DMS79 (cell line): ENCODE measurements at places on chromosomes 11 and 22.
A peak's percentile ranks its signal among the peaks of the same experiment; 100 is the strongest.

GRCh38 chr11:18013790-18014507, 1.1 kb upstream of the SERGEF start:
- peak; percentile 17 for DNase-seq

- no peak for DNase-seq
These were observed 122.6 kb downstream of the MICAL2 start for GRCh38 chr11:12232817-12233601.

GRCh38 chr11:94958121-94958696, 15.1 kb downstream of the CWC15 start:
- DNase-seq: no peak

GRCh38 chr11:66011239-66011784, 496 bp upstream of the CST6 start:
- peak; percentile 60 for DNase-seq

DNA sequence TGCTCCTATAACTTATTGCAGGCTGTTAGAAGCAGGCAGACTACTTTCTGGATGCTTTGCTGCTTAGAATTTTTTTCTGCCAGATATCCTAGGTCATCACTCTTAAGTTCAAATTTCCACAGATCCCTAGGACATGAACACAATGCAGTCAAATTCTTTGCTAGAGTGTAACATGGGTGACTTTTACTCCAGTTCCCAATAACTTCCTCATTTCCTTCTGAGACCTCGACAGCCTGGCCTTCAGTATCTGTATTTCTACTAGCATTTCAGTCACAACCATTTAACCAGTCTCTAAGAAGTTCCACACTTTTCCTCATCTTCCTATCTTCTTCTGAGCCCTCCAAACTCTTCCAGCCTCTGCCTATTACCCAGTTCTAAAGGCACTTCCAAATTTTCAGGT, 60.4 kb upstream of the ZBED5 start:
- DNase-seq: no peak

GRCh38 chr11:128660947-128661346, 32.9 kb upstream of the FLI1 start:
- no peak for DNase-seq

DNA sequence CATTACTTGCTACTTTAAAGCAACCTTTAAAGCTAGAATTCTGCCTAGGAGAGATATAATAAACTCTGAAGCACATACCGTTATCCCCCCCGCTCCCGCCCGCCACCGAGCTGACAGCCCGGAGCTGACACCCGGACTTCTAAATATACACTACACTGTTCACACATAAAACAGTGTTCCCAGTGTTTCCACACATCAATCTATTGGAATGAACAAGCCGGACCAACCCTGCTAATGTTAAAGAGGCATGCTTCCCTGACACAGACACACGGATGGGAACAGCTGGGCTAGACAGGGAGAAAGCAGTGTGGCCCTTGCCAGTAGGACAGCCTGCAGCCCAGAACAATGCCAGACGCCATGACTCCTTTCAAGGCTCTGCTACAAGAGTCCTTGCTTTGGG, 108.4 kb upstream of the CSNK2A3 start:
- DNase-seq: no peak

GRCh38 chr11:128625326-128625725, 38.0 kb upstream of the ETS1 start:
- no peak for DNase-seq

GRCh38 chr11:17790453-17790852, 55.9 kb downstream of the KCNC1 start:
- no peak for DNase-seq

GRCh38 chr22:43227239-43227630, 40.3 kb upstream of the TTLL12 start:
- DNase-seq: no peak

DNA sequence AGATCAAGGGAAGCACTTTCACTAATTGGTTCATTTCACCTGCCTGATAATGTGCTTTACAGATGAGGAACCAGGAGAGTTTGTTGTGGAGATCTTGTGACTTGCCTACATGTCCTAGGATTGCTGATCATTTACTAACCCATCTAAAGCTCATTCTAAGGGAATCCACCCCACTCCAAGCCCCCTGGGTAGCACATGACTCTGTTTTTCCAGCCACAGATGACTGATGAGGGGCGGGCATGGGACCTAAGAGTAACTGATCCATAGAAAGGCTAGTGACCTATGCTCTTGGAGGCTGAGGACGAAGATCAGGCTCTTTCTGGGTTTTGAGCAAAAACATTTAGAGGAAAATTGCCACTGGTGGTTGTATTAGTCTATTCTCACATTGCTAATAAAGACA, 378.1 kb downstream of the CADM1 start:
- no peak for DNase-seq

DNA sequence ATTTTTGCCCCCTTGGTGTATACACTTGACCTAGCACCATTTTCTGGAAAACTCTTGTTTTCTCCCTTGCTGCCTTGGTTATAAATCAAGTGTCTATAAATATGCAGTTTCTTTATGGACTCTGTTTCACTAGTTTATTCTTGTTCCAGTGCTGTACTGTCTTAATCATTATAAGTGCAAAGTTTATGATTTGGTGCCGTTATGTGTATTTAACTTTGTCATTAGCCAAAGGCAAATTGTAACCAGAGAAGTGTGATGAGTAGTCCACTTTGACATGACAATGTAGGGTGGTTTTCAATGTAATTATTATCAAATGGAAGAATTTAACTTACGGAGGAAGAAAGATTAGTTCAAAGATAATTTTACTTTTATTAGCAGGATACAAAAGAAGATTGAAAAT, 40.3 kb downstream of the SPECC1L start:
- no peak for DNase-seq

DNA sequence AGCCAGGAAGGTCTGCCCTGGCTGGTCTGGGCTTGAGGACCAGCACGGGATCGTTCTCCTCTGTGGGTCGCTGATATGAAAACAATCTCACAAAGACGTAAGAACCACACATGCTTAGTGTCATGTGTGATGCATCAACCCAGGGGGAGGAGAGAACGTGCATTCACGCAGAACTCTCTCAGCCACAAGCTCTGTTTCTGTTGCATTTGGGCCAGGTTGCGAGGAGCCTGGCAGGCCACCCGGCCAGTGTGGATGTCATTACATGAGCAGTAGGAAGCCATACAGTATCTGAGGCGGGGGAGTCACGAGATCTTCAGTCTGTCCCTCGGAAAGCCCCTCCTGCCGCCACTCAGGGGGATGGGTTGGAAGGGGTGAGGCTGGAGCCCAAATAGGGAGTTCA, 53.1 kb upstream of the KCNQ1OT1 start:
- DNase-seq: no peak

DNA sequence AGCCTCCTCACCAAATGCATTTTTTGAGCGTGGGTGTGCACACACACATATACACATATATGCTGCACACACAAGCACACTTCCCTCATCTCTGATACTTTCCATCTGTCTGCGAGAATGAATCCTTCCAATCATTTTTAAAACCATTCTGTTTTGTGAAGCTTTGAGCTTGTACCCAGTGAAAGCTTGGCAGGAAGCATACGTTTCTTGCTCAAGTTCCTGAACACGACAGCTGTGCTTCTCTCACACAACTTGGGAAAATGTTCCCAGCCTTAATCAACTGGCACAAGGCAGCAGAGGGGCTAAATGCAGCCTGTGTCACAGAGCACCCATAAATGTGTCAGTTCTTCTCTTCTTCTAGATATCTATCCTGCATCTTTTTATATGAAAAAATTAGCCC, 524.0 kb upstream of the KIRREL3 start:
- no peak for DNase-seq

GRCh38 chr11:115464269-115464668, 39.9 kb downstream of the CADM1 start:
- DNase-seq: no peak

- DNase-seq: no peak
These were observed 276.2 kb downstream of the BRD1 start for GRCh38 chr22:49551446-49551845.

- DNase-seq: no peak
These were observed 71.4 kb downstream of the FANCF start for GRCh38 chr11:22554221-22554620.
